Stimulated activated CD8-positive, alpha-beta memory T cell treated with anti-CD3 and anti-CD28 coated beads, Interleukin-7, amount 100 ng/mL, for 1 hour (primary cell): ENCODE measurements at places on chromosomes 2 and 18.
A peak's percentile ranks its signal among the peaks of the same experiment; 100 is the strongest.

GRCh38 chr2:201685156-201685555, 13.3 kb downstream of the MPP4 start:
- no peak for DNase-seq

- no peak for DNase-seq
Measured at GRCh38 chr2:232235716-232236115, 142.8 kb upstream of the ALPP start.

DNA sequence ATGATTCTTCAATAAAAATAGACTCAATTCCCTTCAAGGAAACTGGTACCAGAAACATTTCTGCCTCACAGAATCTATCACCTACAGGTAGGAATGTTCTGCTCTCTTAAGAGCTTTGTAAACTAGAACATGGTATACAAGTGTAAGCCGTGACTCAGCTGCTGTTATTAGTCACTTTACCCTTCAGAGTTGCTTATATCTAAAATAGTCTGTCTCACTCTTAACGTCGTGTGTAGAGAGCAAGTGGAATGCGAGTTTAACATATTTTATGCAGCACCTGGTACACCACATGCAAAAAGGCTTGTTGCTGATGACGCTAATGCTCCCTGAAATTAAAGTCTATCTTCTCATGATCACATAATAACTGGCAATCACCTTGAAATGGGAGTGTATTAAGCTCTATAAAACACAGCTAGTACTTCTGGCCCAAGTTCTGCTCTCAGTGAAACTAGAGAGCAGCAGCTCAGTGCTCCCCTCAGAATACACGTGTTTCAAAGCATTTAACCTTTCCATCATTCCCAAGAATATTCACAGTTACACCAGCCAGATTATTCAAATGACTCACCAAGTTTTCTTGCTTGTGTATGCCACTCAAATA, 420.0 kb downstream of the ZEB2 start:
- no peak for DNase-seq

- no peak for DNase-seq
Measured at GRCh38 chr2:62215306-62216064, 19.6 kb downstream of the B3GNT2 start.

- no peak for DNase-seq
Measured at GRCh38 chr2:55092439-55092838, 42.2 kb upstream of the RTN4 start.

GRCh38 chr2:217989221-217989948, 13.4 kb downstream of the TNS1 start:
- DNase-seq: no peak

- DNase-seq: no peak
Measured at GRCh38 chr18:49048396-49049020, 97.7 kb upstream of the SMAD7 start.

DNA sequence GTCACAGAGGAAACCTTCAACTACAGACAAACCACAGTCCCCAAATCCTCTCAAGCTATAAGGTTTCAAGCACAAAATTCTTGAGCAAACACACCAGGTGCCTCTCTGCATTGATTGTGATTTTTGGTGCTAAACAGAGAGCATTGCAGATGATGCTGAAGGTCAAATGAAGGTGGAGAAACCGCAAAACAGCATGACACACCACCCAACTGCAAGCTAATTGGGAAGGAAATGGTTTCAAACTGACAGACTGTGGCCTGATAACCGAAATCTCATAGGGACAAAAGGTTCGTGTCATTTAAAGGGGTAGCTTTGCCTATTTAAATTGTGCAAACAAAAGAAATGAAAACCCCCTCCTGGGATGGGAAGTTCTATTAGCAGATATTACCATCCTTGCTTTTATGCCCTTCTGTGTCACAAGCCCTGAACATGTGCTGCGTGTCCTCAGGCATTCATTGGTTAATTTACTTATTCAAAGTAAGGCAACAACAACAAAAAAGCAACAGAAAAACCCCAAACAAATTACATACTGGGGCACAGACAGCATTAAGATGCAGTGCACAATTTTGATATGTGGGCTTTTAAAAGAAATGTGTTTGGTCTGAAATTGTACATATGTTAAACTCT, 154.9 kb downstream of the AQP4 start:
- no peak for DNase-seq

- no peak for DNase-seq
Measured at GRCh38 chr18:12819322-12819721, 64.7 kb downstream of the PTPN2 start.

- DNase-seq: no peak
Measured at GRCh38 chr2:205024822-205025518, 479.7 kb downstream of the PARD3B start.

GRCh38 chr18:44067186-44067585, 613.5 kb upstream of the SETBP1 start:
- no peak for DNase-seq

DNA sequence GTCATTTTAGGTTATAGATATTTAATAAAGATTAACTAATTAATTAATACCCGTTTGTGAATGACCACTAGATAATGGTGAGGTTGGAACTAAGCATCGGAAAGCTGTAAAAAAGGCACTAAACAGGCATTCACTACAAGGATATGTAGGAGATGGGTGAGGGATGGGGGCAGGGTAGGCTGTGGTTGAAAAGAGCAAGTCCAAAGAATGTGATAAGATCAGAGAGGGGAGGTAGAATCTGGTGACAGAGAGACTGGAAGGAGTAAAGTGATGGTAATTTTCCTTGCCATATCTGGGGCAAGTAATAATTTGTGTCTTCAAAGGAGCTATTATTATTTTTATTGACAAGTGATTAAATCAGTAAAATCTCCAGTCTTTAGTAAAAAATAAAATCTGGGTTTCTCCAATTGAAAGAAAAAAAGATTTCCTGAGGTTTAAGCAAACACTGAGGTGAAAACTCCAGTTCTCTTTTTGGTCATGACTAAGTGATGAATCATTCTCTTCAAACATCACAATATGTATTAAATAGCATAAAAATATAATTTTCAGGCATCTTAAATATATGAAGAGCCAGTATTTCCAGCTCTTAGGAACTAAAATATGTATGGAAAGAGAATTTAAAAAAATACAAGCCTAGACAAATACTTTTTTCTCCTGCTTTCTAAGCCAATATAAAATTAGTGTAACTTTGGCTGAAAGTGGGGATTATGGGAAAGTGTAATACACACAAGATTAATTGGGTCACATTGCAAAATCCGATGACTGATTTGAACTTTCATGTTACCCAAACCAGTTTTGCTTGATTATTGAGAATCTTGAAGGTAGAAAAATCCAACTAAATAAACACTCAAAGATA, 259.1 kb upstream of the RBMS1 start:
- DNase-seq: no peak

DNA sequence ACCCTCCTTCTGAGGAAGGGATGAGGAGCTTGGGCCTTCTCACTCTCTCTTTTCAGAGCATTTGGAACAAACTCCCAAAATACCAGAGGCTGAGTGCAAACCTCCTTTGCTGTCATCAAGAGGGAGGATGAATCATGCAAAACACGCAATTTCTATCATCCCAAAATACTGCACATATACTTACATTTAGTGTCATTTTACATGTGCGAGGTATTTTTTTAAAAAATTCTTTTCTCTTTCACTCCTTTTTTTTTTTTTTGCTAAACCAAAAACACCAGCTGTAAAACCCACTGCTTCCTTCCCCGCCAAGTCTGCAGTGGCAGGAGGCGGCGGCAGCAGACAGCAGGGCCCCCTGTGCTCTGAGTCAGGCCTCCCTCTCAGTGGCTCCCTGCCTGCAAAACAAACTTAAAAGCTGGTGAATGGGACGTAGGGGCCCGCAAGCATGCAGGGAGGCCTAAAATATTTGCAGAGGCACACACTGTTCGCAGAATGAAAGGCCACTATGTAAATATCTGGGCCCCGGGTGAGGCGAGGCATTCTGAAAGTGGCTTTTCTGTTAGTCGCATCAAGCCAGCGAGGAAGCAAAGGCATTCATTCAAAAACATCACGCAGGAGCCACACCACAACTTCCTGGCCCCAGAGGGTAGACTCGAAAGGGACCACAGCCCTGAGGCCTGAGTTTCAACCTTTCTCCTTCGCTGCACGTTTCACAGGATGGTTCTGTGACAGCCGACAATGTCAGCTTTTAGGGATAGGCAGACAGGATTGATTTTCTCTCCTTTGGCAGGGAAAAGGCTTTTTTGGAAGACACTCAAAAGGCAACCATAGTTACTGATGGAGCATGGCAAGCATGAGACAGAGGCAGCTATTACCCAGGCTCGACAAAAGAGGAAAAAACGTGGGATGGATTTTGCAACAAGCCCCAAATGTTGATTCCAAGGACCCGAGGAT, 73.4 kb downstream of the ACTR2 start:
- DNase-seq: peak; percentile 23

DNA sequence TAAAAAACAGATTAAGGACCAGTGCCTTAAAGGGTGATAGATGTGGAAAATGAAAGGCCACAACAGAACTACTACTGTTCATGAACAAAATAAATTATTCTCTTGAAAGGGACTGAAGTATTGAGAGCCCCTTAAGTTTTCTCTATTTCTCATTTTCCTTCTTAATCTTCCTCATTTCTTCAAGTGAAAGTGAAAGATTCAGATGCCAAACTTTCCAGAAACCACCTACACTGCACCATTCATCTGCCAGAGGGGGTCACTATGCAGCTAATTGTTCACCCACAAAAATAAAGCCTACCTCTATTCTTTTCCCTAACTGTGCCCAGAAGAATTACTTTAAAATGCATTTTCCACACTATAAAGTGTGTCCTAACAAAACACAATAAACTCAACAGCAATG, 140.1 kb downstream of the NR4A2 start:
- no peak for DNase-seq

DNA sequence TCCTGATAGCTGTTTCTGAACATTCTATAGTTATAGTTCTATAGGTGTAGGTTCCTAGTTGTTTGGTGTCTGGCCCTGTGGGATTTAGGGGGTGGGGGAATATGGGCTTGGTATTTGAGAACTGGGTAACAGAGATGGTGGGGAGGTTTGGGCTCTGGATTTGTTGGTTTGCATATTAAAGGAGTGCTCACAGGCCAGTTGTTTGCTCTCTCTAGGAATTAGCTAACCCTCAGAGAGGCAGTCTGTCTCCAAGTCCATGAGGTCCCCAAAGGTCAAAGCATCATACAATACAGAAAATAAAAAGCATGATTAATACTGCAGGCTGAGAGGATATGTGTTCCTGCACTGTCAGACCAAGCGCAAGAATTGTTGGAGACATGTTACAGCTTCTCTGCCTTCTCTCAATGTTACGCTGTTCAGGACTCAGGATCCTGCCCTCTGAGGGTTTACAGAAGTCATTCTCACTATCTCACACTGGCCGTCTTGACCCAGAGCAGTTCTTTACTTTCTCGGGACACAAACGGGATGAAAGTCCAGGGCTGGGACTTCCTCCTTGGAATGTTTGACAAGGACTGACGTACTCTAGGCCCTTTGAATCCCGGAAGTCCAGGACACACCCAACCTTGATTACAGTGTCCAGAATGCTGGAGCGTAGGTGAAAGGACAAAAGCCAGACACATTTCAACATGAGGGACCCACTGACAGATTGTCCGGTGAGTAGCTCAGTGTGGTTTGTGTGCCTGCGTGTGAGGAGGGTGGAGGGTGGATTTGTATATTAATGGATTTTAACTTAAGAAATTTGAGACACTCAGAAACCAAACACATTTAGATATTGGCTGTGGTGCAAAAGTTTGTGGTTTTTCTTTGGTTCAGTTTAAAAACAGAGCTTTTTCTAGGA, at the start of gene NOSTRIN:
Gene NOSTRIN, plus strand, starts transcription at position 677 of the 898 bp plus-strand sequence. Its CDS starts 10 bp downstream, at position 687.
- no peak for DNase-seq

DNA sequence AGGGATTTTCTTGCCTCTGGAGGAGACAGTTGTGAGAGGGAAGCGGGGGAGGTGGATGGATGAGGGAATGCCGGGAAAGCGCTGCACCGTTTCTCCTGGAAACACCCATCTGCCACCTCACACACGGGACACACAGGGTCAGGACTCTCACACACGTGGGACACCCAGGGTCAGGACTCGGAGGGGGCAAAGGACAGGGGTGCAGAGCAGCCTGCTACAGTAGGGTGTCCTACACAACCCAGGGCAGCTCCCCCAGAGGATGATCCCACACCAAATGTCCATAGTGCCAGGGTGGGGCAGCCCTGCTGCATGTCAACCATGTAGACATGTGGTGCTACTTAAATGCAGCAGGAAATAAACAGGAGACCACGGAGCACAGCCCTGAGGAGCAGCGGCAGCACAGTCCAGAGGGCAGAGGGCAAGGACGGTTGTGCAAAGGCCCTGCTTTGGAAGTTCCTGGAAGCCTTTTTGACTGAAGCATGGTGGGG, 5.1 kb downstream of the RAMP1 start:
- DNase-seq: no peak

- DNase-seq: no peak
Measured at GRCh38 chr2:15726321-15727057, 134.8 kb downstream of the DDX1 start.

- no peak for DNase-seq
Measured at GRCh38 chr2:119487434-119488244, 36.6 kb downstream of the SCTR start.

DNA sequence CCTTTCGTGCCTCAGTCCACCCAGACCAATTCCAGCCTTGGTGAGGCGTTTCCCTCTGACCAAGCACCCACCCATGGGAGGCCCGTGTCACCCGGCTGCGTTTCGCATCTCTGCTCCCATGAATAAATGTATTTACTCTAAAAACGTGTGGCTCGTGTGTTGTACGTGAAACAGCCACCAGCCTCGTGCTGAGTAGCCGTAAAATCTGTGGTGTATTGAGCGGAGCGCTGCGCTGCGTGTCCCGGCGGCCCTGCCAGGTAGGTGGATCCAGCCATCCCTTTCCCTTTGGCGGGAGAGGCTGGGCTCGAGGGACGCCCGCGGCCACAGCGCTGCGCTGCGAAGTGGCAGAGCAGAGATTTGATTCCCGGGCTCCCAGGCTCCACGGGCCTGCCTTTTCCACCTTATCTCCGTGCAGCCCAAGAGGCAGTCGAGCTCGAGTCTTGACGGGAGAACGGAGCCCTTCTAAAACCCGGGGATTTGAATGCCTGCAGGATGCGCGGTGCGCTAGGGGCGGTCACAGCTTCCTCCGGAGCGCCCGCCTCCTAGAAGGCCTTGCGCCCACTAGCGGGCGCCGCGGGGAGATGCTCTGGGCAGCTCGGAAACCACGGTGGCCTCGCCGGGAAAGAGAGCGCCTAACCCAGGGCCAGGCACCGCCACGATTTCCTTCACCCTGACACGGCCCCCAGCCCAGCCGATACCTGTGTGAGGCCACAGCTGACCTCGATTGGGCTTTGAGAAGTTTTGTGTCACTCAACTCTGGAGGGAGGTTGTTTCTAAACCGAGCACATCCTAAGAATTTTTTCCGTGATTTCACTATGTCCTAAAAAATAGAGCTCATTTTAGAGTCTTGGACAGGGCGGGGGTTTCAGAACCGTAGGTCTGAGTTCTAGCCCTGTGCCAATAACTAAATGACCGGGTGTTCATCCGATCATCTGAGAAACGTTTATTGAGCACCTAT, 3.9 kb upstream of the PSMD1 start:
- peak; percentile 58 for DNase-seq

DNA sequence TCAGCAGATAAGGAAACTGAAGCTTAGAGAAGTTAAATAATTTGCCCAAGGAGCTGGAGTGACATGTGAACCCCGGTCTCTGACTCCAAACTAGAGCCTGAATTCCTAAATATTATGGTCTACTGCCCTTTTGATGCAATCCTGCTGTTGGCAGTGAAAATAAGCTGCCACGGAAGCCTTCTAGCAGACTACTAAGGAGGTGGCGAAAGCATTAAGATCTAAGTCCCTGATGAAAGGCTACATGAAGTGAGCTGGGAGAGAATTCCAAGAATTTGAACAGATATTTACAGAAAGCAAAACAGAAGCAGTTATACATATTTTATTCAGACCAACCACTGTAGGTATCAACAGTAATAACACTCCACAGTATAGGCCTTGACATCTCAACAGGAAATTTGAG, 28.1 kb downstream of the TRMT61B start:
- no peak for DNase-seq

- DNase-seq: no peak
Measured at GRCh38 chr2:169808221-169808620, 9.6 kb downstream of the SSB start.
